NCI-H1436 treated with DMSO at 0.1 percent for 48 hours (cell line): ENCODE measurements at places on chromosomes 1 and 21.

GRCh38 chr1:51636764-51637522 lies 20.1 kb downstream of the OSBPL9 start:
- DNase-seq: no peak

- DNase-seq: no peak
These were observed 69.5 kb downstream of the GADD45A start for GRCh38 chr1:67754526-67754920.

DNA sequence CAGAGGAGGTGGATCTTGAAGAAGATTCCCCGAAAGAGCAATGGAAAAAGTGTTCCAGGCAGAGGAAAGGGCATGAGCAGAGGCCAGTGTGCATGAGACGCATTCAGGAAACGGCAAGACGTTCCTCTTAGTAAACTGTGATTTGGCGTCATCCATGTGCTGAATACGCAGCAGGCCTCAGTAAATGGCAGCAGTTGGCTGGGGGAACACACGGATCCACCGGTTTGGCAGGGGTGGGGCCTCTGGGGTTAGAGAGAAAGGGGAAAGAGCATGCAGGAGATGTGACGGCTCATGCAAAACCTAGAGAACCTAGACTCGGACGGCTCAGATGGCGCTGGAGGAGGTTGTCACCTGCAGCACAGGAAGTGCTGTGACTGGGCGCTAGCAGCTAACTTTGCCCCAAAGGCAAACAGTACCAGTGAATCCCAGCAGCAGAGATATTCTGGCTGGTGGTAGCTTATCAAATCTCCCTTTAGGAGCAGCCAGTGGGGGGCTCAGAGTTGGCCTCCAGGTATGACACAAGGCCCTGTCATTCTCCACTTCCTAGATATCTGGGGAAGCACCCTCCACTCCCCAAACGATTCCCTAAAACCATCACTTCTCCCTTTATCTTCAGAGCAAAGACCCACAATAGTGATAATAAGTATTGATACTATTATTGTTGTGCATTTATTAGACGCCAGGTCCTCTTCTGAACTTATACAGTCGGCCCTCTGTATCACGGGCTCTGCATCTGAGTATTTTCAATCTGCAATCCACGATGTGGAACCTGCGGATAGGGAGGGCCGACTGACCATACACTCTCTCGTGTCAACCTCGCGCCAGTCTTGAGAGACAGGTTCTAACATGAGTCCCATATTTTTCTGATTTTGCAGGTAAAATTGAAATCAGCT lies 7.6 kb downstream of the LAPTM5 start:
- DNase-seq: no peak

DNA sequence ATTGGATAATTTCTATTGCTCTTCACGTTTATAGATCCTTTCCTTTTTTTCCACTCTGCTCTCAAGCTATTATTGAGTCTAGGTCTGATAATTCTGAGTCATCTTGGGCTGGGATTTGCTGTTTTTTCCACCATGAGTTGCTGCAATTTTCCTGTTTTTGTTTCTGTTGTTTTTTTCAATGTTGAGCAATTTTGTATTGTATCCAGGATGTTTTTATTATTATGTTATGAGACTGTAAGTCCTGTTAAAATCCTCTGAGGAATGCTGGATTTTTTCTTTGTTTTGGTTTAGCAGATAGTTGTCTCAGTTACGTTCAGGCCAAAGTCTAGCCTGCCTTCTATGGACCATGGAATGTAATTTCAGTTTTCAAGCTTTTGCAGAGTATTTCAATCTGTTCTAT lies 13.0 kb upstream of the SLC35A3 start:
- no peak for DNase-seq

DNA sequence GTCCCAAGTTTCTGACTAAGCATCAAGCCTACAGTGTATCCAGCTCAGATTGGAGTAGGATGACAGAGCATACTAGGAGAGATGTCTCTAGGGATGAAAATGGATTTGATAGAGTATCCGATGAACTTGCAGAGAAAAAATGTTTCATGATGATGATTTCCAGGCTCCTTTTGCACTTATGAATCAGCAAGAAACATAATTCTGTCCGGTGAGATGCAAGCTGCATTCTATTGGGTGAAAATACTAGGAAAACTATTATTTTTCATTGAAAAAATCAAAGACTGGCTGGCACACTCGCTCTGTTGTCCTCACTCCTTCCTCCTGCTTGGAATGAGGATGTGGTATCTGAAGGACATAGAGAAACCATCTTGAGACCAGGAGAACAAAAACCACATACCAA lies 35.4 kb upstream of the RAB3GAP2 start:
- DNase-seq: no peak

- DNase-seq: no peak
These were observed 4.6 kb downstream of the CRYBG2 start for GRCh38 chr1:26349188-26349876.
